AG09309 (cell line): ENCODE measurements at places on chromosomes 3 and 15.

DNA sequence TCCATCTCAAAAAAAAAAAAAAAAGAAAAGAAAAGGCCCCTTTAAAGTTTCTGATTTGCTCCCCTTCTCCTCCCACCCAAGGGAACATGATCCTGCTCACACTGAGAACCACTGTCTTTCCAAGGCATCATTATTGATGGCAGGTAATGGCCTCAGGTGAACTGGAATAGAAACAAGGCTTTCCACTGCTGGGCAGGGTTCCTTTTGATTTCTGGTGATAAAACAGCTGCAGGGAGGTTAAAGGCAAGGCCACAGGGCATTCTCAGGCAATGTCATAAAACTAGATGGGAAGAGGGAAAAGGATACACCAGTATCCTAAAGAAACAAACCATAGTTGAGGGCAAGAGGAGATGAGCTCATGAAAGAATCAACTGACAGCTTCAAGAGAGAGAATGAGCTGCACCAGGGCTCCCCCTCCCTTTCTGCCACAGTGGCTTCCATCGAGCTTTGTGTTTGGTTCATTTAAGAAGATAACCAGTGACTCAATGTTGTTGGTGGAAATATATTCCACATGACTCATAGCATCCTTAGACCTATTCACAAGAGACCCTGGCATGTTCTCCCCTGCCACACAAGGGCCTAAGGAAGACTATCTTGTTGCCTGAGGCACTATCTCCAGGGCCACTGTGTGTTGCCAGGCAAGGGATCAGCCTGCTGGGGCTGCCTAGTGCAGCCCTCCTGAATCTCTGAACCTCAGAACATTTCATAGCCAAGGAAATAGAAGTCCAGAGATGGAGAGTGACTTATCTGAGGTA, 86.4 kb downstream of the WDR76 start:
- peak; percentile 92 for DNase-seq

GRCh38 chr15:27993544-27993943, 105.6 kb downstream of the OCA2 start:
- no peak for DNase-seq

GRCh38 chr3:102400142-102400541, 34.7 kb upstream of the ZPLD1 start:
- DNase-seq: no peak

- no peak for DNase-seq
Measured at GRCh38 chr3:47313341-47314055, 30.8 kb downstream of the KLHL18 start.

GRCh38 chr15:67175643-67176071, 78.8 kb downstream of the AAGAB start:
- DNase-seq: peak; percentile 61

DNA sequence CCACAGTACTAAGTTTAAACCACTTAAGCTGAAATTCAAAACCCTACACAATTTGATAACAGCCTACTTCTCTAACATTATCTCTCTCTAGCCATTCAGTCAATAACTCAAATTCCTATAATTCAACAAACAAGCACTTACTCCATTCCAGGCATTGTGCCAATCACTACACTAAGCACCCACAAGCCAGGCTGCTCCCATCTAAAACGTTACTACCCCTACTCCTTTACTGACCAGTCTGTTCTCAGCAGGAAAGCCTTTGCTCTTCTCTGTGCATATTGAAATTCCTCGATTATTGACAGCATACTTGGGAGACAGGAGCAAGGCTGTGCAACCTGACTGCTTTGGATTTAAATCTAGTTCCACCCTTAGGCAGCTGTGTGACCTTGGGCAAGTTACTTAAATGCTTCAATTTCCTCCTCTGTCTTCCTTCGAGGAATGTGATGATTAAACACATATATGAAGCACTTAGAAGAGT, 177.2 kb upstream of the THBS1 start:
- DNase-seq: no peak

- DNase-seq: no peak
Measured at GRCh38 chr3:32239307-32240158, 1.1 kb downstream of the CMTM8 start.

DNA sequence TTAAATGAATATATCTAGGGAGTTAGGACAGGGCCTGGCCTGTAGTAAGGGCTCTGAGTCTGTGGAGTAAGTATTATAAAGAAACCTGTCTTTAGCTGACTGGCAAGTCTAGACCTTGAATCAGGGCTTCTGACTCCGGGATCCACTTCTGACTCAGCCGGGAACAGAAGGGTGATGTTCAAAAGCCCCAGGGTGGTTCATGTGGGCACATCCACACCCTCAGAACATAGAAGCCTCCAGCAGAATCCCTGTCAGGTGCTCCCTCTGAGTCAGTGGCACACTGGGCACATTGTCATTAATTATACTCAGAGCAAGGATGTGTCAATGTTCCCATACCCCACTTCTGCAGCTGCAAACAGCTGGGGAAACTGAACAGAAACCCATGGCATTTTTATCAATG, 26.7 kb upstream of the SNRK start:
- no peak for DNase-seq

- DNase-seq: no peak
Measured at GRCh38 chr15:91444656-91445055, 344.6 kb downstream of the SV2B start.

DNA sequence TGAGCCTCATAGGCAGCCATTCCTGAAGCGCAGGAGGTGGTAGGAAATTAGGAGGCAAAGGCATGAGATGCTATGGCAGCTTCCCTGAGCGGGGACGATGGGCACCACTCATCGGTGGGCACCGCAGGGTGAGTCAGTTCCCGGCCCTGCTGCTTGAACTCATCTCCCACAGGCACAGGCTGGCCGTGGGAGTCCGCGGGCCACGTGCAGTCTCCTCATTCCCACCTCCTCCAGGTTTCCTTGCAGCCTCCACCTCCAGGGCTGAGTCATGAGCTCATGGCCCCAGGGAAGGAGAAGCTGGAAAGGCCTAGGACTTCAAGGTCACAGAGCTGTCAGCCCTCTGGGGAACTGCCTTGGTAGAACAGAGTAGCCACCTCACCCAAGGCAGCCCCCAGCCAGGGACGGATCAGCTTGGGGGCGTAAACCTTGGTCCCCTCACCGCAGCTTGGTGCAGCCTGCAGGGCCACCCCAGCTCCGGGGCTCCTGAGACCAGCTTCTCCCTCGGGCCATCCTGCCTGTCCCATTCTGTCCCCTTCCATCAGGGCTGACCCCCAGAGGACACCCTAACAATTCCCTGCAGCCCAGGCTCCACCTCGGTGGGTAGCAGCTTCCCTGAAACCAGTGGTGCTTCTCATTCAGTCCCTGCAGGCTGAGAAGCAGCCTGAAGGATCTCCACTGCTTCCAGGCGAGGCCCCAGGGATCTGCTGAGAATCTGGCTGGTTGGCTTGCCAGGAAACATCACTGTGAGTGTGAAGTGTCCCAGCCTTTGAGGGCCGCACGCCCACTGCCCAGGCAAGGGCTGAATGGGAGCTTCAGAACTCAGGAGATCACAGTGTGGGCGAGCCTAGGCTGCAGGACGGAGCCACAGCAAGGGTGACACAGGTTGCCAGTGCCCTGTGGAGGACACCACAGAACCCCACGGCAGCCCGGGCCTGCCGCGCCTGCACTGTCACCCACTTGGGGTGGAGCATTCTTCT, 150.7 kb upstream of the MEF2A start:
- DNase-seq: no peak

- no peak for DNase-seq
Measured at GRCh38 chr3:100289339-100289738, 28.5 kb downstream of the TBC1D23 start.

DNA sequence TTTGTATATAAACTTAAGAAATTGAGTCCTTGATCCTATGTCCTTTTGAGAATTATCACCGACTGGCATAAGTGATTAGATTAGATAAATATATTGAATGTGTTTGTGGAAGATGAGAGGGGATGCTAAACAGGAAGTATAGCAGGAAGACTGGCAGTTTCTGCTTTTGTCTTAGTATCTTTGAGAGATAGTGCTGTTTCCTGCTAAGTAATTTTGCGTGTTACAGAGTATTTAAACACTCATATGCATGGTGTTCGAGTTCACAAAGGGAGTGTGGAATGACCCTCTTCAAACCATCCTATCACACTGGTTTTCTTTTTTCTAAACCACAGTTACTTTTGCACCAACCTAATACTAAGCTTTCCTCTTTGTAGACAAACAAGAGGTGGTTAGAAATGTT, 106.0 kb downstream of the KLHL25 start:
- no peak for DNase-seq

DNA sequence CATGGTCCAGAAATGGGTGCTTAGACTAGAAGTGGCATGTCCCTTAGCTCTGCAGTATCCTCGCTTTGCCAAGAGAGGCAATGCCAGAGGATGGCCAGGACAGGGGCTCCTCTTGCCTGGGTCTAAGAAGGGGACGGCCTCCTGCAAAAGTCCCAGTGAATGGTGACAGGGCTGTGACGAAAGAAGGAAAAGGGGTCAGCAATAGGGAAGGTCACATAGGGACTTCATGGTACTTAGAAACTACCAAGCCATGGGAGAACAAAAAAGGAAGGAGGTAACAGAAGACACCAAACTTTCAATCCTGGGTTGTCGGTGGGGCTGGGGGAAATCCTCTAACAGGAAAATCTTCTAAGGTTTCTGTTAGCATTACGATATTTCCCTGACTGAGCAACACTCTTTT, 36.2 kb upstream of the ATOSA start:
- no peak for DNase-seq

GRCh38 chr3:192835818-192836815, 81.5 kb downstream of the MB21D2 start:
- peak; percentile 37 for DNase-seq

DNA sequence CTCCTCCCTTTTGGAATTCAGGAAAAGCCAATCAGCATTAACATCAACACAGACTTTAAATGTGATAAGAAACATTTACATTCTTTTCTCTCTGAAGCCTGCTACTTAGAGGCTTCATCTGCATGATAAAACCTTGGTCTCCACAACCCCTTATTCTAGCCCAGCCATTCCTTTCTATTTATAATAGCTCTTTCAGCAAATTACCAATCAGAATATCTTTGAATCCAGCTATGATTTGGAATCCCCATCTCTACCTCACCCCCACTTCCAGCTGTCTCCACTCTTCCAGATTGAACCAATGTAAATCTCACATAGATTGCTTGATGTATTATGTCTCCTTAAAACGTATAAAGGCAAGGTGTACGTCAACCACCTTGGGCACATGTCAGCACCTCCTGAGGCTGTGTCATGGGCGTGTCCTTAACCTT, 139.7 kb downstream of the TUSC7 start:
- DNase-seq: no peak

DNA sequence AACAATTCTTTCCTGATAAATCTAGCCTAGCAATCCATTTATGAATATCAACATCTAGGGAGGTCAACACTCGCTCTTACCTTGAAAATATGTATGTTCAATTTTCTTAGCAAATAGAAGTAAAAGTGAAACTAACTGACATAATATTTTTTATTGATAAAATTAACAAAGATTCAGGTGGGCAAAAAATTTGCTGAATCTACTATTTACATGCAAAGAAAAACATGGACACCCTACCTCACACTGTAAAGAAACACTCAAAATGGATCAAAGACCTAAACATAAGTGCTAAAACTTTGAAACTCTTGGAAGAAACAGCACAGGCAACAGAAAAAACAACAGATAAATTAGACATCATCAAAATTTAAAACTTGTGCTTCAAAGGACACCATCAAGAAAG, 151.6 kb upstream of the MYRIP start:
- DNase-seq: no peak

- DNase-seq: no peak
Measured at GRCh38 chr3:188077160-188077799, 76.7 kb upstream of the LPP start.

- DNase-seq: no peak
Measured at GRCh38 chr3:7309641-7310102, 448.8 kb downstream of the GRM7 start.

GRCh38 chr3:99578339-99578970, 59.9 kb upstream of the COL8A1 start:
- no peak for DNase-seq

- no peak for DNase-seq
Measured at GRCh38 chr3:46397111-46397510, 9.8 kb downstream of the CCR5AS start.

DNA sequence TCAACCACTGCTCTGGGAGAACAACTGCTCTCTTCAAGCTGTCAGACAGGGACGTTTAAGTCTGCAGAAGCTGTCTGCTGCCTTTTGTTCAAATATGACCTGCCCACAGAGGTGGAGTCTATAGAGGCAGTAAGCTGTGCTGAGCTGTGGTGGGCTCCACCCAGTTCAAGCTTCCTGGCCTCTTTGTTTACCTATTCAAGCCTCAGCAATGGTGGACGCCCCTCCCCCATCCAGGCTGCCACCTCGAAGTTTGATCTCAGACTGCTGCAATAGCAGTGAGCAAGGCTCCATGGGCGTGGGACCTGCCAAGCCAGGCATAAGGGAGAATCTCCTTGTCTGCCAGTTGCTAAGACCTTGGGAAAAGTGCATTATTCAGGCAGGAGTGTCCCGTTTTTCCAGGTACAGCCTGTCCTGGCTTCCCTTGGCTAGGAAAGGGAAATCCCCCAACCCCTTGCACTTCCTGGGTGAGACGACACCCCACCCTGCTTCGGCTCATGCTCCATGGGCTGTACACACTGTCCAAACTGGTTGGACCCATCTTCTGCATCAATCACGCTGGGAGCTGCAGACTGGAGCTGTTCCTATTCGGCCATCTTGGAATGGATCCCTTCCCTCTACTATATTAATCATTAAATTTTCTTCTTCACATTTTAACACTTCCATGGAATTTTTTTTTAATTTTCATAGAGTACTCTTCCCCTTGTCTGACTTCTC, 167.0 kb upstream of the UBE2E2 start:
- DNase-seq: no peak

- no peak for DNase-seq
Measured at GRCh38 chr3:52533623-52534280, at the start of gene NT5DC2. Gene NT5DC2, minus strand, starts transcription at chr3:52533857. Its CDS starts 120 bp downstream, at chr3:52533737.

DNA sequence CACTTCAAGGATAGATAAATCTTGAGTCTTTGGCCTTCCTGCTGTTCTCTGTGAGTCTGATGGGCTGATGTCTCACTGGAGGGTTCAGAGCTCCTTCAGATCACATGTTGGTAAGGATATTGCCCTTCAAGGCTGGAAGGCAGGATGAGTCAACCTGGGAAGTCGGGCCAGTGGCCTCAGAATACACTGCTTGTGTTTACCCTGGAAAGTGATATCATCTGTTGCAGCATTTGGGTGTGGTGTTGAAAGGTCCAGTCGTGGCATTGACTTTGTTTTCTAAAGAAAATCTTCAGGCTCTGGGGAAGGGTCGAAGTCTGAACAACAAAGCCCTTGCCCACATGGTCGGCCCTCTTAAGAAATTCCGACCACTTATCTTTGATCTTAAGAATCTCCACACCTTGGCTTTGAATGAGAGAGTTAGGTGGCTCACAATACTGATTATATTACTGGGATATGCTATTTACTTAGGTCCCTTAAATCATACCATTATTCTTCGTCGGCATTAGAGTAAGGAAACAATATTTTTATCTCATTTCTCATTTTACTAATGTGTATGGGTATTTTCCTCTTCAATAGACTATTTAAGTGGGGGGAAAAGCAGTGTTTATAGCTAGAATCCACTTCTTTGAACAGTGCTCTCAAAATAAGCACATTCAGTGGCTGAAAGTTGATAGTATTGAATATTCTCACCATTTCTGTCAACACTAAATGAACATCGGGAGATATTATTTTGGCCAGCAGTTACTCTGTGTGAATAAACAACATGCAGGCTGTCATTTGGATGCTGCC, 303.9 kb upstream of the RASGRP1 start:
- DNase-seq: peak; percentile 84
